ENCODE measurements at places on chromosomes 5 and 9. TPM values are rescaled to one million over a fixed set of nuclear protein-coding genes. Genes with fewer than 3 reads are reported as not detected.

SOHLH1 gene
- total RNA-seq: not detected

DNA sequence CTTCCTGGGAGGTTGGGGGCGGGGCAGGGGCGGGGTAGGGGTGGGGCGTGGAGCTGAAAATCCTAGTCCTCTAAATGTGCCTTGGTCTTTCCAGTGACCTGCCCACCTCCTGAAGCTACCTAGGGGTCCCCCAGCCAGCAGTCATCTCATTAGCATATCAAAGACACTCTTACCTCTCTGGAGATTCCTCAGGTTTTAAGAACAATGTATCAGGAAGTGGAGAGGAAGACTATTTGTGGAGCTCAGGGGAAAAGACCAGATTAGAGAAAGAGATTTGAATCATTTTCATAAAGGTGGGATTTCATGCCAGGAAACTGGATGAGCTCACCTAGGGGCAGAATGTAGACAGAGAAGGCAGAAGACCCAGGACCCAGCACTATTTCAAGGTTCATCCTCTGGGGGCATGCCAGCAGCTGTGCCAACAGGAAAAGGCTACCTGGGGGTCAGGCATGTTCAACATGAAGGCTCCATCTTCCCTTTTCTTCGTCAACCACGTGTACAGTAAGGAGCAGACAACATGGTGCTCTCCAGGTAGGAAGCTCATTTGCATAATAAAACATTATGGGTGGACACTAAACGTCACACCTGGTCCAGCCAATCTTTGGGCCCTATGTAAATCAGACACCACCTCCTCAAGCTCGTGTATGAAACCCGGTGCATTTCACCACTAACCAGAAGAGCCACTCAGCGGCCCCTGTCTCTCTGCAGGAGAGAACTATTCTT, 6.9 kb downstream of the GMCL2 start:
- H3K36me3 ChIP-seq: no peaks in the 10 kb centered on the region
- no peak overlapping the region for H3K4me3 ChIP-seq
- DNase-seq: no peak
- no peaks in the 10 kb centered on the region for H3K27me3 ChIP-seq
- H3K4me1 ChIP-seq: peaks cover 5% of the 10 kb centered on the region

GRCh38 chr9:642014-642413, 199.5 kb upstream of the DMRT1 start:
- peak; percentile 12 for DNase-seq
- no peak overlapping the region for H3K4me3 ChIP-seq
- no peak overlapping the region for H3K27ac ChIP-seq
- no peaks in the 10 kb centered on the region for H3K27me3 ChIP-seq
- H3K36me3 ChIP-seq: no peaks in the 10 kb centered on the region

DNA sequence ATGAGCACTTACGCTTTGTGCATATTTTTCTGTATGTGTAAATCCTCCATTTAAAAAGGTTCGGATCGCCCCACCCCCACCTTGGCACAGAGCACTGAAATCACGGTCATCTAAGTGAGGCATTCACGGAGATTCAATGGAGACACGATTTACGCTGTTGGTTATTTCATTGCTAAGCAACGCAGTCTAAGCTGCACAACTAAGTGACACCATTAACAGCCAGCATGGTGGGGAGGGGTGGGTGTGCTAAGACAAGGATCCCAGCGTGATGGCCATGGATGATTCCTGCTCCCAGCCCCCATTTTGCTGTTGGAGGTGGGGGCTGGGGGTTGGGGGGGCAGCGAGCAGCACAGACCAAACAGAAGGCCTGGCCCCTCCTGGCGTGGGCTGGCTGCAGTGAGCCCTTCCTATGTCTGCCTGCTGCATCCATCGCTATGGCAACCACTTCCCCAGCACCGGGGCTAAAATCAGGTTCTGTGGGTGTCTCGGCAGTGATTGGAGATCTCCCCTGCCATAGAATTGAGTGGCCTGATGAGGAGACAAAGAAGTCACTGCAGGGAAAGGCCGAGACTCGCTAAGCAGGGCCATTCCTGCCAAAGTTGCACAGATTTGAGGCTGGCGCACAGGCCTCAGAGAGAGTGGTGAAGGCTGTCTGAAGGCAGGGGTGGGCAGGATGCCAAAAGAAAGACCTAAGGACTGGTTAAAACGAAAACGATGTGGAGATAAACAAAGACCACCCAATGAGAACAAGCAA, 14.3 kb upstream of the MARCHF6 start:
- no peaks in the 10 kb centered on the region for H3K4me1 ChIP-seq
- no peak for DNase-seq
- no peaks in the 10 kb centered on the region for H3K27me3 ChIP-seq
- no peak overlapping the region for H3K4me3 ChIP-seq
- no peaks in the 10 kb centered on the region for H3K36me3 ChIP-seq
- no peak overlapping the region for H3K27ac ChIP-seq

GRCh38 chr5:11427569-11427968, 476.7 kb downstream of the CTNND2 start:
- H3K27me3 ChIP-seq: no peaks in the 10 kb centered on the region
- DNase-seq: no peak
- H3K36me3 ChIP-seq: no peaks in the 10 kb centered on the region
- no peaks in the 10 kb centered on the region for H3K4me1 ChIP-seq

DNA sequence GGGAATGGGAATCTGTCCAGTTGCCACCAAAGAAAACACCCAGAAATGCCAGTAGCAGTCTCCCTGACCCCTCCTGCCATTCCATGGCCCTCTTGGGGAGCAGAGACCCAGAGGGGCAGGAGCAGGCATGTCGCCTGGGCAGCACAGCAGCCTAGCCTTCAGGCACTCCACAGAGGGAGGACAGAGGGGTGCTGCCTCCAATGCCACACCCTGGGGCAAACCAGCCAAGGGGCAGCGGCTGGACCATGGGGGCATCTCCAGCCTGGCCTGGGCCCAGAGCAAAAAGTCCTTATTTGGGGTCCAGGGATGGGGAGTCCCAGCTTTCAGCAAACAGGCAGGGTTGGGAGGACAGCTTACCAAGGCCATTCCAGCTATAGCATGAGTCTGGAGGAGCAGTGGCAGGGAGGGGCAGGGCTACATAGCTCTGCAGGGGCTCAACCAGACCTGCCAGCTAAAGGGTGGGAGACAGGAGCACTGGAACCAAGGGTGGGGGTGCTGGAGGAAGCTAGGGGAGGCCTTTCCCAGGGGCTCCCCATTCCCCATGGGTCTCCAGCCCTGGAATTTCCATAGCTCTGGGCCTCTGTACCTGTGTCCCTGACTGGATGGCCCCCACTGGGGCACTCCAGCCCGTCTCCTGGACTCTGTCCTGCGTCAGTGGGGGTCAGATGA, 6.7 kb downstream of the BRD3 start:
- peaks cover 10% of the 10 kb centered on the region for H3K4me1 ChIP-seq
- no peak for DNase-seq
- no peak overlapping the region for H3K27ac ChIP-seq
- peaks cover 6% of the 10 kb centered on the region for H3K36me3 ChIP-seq
- no peaks in the 10 kb centered on the region for H3K27me3 ChIP-seq

DNA sequence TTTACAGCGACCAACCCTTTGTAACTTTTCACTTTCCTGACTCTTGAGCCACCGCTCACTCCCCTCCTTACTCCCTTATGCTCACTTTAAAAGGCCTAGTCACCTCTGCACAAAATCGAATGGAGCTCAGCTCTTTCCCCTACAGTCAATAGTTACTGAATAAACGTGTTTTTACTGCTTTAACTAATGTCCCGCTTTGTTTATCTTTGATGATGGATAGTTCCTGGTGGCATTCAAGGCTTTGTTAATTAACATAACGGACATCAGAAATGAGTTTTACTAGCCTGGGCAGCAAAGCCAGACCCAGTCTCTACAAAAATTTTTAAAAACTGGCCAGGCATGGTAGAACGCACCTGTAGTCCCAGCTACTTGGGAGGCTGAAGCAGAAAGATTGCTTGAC, 5.0 kb downstream of the SERINC5 start:
- no peak overlapping the region for H3K4me3 ChIP-seq
- H3K27me3 ChIP-seq: no peaks in the 10 kb centered on the region
- peaks cover 62% of the 10 kb centered on the region for H3K4me1 ChIP-seq
- DNase-seq: no peak
- no peaks in the 10 kb centered on the region for H3K36me3 ChIP-seq

LRRC26 gene
- total RNA-seq: 0.42 TPM

GRCh38 chr5:83199126-83199525, 121.8 kb downstream of the XRCC4 start:
- no peaks in the 10 kb centered on the region for H3K4me1 ChIP-seq
- no peak for DNase-seq
- H3K27ac ChIP-seq: no peak overlapping the region
- no peaks in the 10 kb centered on the region for H3K27me3 ChIP-seq

- H3K36me3 ChIP-seq: no peaks in the 10 kb centered on the region
- H3K27ac ChIP-seq: no peak overlapping the region
- no peaks in the 10 kb centered on the region for H3K27me3 ChIP-seq
- H3K4me1 ChIP-seq: no peaks in the 10 kb centered on the region
- no peak overlapping the region for H3K4me3 ChIP-seq
Observed at GRCh38 chr9:132422574-132422973, 12.6 kb downstream of the CFAP77 start.

GRCh38 chr5:156135531-156135930, 191.4 kb upstream of the SGCD start:
- no peak overlapping the region for H3K27ac ChIP-seq
- no peaks in the 10 kb centered on the region for H3K4me1 ChIP-seq
- H3K36me3 ChIP-seq: no peaks in the 10 kb centered on the region
- no peaks in the 10 kb centered on the region for H3K27me3 ChIP-seq
